AG08395 (cell line): ENCODE measurements at places on chromosomes 5 and 9.
A peak's percentile ranks its signal among the peaks of the same experiment; 100 is the strongest.

GRCh38 chr9:87714819-87715218 is 11.1 kb upstream of the CTSL start:
- DNase-seq = peak; percentile 67

DNA sequence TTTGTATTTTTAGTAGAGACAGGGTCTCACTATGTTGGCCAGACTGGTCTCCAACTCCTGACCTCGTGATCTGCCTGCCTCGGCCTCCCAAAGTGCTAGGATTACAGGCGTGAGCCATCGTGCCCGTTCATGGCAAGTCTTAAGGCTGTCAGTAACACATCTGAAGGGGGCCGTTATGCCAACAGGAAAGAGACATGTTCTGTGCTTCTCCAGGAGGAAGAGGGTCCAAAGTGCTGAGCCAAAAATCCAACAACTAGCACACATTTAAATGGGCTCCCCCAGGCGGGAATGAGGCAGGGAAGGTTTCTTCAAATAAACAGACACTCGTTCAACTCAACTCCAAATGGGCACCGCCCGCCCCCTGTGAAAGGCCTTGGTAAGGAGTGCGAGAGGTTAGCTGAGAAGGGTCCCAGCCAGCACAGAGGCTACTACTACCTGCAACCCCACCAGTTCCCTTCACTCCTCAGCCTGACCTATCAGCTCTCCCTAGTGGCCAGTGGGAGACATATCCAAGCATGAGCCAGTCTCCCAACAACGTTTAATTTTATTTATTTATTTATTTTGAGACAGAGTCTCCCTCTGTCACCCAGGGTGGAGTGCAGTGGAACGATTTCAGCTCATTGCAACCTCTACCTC is 84.1 kb upstream of the DMRT1 start:
- peak; percentile 64 for DNase-seq

- DNase-seq = no peak
Measured at GRCh38 chr5:96080557-96080956, 118.9 kb upstream of the ELL2 start.

DNA sequence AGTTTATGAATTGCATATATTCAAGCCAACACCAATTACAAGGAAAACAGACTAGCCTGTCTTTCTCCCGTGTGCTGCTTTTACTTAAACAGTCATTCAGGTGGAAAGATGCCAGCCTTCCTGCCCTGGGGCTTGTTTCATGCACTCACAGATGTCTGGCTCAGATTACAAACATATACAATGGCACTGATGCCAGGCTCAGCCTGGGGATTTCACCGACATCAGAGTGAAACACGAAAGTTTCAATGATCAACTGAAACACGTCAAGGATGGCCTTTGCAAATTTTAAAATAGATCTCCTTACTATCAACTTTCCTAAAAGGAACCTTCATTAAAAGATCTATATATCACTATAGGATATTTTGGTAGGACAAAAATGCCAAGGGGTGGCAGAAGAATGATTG is 1576.5 kb downstream of the EFNA5 start:
- DNase-seq = no peak

GRCh38 chr5:133565993-133566392 is 46.3 kb downstream of the FSTL4 start:
- peak; percentile 26 for DNase-seq

DNA sequence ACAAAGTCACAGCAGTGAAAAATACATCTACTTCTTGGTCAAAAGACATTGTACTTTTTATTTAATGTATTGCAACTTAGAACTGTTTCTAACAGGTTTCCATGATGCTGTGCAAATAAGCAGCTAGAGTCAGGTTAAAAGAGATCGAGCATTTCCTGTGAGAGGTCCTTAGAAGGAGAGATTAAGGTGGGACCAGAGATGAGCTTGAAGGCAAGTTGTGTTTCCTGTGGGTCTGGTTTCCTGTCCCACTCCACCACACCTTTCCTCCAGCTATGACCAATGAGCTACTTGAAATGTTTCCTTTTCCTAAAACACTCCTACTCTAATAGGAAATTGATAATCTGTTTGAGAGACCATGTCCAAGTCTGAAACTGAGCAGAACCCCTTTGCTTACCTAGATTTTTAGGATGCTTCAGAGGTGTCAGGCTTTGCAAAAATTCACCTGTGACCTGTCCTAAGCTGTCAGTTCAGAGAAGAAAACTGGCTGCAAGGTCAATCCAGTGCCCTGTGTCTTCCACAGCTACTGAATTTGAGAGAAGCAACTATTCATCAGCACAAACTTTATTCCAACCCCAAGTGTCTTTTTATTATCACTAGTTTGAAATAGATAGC is 13.1 kb upstream of the RLN1 start:
- no peak for DNase-seq

DNA sequence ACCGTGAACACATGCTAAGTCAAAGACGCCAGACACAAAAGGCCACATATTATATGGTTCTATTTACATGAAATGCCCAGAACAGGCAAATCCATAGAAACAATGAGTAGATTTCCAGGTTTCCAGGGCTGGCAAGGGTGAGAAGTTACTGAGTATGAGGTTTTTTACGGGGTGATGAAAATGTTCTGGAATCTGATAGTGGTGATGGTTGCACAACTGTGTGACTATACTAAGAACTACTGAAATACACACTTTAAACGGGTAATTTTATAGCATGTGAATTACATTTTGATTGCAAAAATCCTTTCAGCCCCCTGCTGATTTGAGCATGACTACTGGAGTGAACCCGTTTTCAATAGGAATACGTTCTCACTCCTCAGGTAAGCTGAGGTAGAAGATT is 46.7 kb upstream of the TBC1D9B start:
- no peak for DNase-seq

- DNase-seq = no peak
Measured at GRCh38 chr9:2214707-2215106, 199.6 kb downstream of the SMARCA2 start.

- no peak for DNase-seq
Measured at GRCh38 chr5:135651156-135651555, 72.4 kb upstream of the CXCL14 start.

DNA sequence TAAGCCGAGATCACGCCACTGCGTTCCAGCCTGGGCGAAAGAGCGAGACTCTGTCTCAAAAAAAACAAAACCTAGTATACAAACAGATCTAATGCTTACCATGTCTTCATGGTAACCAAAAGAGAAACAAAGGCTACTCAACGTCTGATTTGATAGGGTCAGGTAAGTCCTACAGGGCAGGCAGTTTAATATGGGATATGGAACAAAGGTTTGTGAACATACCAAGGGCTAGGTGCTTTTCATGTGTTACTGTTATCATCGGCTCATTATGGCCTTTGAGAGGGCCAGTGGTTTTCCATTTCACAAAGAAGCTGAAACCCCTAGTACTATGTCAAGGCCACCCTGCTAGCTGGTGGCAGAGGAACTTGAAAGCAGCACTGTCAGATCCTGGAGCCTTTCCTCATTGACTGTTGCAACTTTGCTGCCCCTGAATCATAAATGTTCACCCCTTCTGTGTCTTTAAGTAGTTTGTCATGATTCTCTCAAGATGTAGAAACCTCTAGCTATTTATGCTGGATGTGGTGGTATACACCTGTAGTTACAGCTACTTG is 5.1 kb downstream of the IQGAP2 start:
- DNase-seq = no peak

DNA sequence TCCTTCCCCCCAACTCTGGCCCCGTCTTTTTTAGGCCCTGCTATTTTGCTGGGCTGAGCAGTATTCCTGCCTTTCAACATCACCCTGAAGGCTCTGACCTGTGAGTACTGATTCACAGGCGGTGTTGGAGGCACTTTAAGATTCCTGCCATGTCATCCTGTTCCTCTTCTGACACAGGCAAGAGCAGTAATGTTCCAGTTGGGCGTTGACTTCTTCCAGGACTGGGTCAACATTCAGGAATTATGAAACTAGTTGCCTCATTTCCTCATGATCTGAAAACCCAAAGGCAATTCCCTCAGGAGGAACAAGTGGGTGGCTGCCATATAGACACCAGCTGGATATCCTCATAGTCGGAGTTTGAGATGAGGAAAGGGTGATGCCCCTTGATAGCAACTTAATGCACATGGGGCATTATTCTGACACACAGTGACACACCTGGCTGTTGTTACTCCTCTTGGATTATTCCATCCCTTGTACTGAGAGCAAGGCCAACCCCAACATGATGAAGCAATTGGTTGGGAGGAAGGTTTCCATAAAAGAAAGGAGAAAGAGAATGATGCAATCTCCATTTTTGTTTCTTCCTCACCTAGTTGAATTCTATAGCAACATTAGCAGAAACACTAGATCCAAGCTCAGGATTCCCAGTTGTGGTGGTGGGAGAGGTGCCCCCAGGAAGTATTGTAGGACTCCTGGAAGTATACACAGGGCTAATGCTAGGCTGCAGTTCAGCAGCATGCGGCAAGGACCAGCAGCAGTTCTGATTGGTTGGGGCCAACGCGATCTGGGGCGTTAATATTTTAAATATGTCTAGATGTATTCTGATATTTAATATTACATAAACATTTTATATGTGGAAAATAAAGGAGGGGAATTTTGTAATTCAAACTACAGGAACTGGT is 19.6 kb upstream of the GLRX start:
- peak; percentile 50 for DNase-seq

DNA sequence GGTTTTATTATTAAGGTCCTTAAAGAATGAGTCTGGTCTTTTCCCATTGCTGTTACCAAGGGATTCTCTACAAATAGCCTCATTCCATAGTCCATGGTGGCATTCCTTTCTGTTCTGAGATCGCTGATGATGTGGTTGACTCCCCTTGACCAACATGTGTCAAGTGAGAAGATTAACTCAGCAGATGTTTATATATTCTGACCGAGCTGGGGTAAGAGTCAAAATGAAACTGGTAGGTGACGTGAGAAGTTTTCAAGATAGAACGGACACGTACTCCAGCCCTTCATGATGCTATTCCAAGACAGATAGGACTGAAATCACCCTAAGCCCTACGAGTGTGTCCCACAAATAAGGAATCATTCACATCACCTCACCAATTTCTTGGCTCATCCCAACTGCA is 155.5 kb upstream of the WWC1 start:
- DNase-seq = no peak

DNA sequence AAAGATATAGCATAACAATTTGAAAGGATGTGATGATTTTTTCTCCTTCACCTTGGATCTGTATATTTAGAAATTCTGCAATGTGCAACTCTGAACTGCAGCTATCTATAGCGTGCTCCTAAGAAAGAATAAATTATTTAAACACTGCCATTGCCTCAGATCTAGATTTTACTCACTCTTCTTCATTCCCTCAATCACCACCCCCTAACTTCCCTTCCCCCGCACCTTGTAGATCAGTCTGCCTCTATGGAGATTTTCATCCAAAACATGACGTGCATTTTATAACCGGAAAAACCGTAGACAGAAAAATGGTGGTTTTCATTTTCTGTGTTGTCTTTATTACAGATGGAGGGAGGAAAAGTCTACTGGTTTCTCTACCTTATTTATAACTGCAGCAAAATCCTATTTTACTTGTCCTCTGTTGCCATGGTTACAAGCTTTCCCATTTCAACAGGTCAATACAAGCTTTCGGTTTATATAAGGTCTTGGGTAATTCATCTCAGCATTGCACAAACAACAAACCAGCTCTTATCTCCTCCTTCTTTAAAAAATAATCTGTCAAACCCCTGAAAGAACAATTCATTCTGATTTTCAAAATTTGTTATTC is 480.0 kb downstream of the TAF11L14 start:
- no peak for DNase-seq

- DNase-seq = no peak
Measured at GRCh38 chr5:103866169-103866568, 303.6 kb upstream of the NUDT12 start.

GRCh38 chr5:122690266-122690665 is 84.6 kb upstream of the SNX2 start:
- DNase-seq = no peak

DNA sequence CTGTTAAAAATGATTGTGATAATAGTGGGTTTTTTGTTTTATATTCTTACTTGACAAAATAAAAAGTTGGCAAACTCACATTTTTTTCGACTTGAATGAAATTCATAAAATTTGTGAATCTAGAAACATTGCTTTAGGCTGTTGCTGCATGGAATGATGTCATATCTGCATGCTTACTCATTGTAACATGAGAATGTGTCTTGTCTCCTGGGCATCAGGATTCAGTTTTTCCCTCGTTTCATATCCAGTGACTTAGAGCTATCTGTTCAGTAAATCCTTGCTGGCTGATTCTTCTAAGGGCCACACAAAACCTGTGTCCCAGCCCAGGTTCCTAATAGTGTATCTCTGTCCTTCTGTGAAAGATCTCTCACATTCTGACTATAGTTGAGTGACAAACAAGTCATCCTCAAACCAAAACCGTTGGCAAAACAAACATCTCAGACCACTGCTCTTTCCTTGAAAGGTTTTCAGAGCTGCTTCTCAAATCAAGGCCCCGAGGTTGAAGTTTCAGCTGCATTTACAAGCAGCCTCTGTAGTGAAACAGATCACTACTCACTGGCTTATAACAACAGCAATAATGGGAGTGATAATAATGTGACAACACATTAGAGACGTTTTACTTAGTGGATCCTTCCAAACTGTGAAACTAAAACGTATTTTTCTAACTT is 95.0 kb downstream of the NPR3 start:
- DNase-seq = peak; percentile 81

DNA sequence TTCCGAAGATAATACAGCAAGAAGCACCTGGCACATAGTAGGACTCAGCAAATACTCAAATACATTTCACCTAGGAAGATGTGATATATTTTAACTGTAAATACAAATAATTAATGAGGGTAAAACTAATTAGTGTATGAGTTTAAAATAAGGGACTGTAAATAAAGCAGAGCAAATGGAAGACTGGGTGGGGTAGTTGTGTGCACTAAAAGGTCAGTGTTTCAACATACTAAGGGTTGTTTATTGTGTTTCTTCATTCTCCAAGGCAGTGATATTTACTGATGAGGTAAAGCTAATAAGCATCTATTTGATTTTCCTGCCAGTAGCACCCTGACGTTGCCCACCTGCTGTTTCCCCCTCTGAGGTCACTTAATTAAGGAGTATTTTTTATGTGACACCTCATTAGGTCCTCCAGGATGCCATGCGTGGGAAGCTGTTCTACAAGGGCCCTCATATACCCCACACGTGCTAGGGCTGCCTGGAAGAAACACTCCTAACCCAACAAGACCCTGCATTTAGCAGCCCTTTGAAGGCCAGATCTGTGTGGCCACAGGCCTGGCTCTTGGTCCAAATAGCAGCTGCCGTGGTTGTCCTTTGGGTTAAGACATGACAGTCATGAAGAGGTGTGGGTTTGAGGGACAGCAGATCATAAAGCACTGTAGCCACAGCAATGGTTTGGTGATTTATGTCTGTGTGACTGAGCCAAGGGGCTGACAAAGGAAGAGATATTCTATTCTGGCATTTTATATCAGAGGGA is 97.5 kb upstream of the RPS23 start:
- DNase-seq = no peak

- no peak for DNase-seq
Measured at GRCh38 chr5:111225926-111226325, 1.7 kb downstream of the CAMK4 start.

DNA sequence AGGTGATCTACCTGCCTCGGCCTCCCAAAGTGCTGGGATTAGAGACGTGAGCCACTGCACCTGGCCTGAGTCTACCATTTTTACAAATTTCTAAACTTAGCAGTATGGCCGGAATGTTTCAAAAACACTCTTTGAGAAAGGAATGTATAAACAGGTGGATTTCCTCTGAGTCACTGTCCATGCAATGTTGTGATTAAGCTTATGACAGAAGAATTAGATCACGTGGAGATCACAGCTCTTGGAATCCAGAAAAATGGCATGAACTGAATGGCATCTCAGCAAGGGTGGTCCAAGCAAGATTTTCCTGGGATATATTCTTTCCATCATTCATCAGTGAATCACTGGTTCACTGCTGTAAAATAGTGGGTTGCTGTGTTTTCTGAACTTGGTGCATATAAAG is 865.0 kb downstream of the PTPRD start:
- no peak for DNase-seq

- no peak for DNase-seq
Measured at GRCh38 chr9:127278372-127278771, 13.8 kb downstream of the GARNL3 start.
